ENCODE measurements at places on chromosomes 4 and X.

GRCh38 chr4:106898621-106899230 lies 137.4 kb downstream of the DKK2 start:
- no peak for DNase-seq

DNA sequence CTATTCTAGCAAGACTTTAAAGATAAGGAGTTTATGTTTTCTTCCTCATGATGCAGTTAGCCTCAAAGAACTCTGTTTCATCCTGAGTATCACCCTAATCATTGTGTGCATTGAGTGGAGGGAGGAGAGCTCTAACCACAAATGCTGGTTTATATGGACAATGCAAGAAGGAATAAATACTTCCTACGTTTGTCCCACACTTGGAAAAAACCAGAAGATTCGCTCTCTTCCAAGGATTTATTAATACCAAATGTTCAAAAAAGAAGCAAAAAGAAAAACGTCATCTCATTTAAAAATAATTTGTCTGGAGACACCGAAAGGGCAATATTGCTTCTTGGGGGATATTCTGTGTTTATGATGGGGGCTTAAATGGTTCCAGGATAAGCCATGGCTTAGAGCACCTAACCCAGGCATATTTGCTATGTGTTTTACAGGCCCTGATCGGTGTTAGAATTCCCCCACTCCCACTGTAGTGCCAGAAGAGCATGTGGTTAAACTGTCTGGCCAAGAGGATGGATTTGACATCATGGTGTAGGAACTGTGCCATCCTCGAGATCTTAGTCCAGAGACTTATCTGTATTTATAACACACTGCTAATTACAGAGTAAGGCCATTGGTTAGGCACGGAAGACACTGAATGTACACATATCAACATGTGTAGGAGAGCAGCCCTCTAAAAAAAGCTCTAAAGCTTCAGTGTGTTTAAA lies 227.2 kb downstream of the ANK2 start:
- no peak for DNase-seq

DNA sequence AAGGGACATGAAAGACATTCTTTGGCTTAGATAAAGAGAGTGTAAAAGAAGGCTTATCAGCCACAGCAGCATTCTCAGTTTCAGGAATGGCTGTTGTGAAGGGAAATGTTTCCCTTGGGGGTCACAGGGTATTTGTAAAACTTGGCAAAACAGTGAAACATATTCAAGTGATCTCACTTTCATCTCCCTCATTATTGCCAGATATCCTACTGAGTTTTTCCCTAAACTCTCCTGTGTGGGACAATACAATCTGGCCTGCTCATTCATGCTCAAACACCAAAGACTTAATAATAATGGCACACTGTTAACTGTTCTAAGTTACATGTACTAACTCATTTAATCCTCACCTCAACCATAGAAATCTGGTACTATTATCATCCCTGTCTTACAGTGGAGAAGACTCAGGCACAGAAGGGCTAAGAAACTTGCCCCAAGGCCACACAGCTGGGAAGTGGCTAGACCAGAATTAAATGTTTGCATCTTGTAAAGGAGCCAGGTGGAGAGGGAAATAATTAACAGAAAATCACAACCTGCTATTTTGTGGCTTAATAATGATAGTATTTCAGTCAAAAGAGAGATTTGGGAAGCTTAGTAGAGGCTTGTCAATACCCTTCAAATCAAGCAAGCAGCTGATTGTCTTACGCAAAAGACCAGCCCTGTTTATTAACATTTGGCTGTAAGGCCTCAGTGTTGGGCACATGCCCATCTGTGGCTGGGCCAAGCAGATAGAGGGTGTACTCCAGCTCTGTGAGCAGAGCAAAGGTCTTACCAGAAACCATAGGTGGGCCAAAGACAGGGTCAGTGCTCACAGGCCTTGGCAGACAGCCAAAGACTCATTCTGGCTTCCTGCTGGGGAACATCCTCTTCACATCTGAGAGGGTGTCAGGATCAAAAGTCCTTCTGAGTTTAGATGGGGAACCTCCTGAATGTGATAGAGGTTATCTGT lies 17.3 kb downstream of the SMPX start:
- no peak for DNase-seq

GRCh38 chr4:165709973-165710526 lies 163.0 kb upstream of the TLL1 start:
- no peak for DNase-seq

- DNase-seq: no peak
Measured at GRCh38 chr4:11470438-11471045, 41.8 kb upstream of the HS3ST1 start.

DNA sequence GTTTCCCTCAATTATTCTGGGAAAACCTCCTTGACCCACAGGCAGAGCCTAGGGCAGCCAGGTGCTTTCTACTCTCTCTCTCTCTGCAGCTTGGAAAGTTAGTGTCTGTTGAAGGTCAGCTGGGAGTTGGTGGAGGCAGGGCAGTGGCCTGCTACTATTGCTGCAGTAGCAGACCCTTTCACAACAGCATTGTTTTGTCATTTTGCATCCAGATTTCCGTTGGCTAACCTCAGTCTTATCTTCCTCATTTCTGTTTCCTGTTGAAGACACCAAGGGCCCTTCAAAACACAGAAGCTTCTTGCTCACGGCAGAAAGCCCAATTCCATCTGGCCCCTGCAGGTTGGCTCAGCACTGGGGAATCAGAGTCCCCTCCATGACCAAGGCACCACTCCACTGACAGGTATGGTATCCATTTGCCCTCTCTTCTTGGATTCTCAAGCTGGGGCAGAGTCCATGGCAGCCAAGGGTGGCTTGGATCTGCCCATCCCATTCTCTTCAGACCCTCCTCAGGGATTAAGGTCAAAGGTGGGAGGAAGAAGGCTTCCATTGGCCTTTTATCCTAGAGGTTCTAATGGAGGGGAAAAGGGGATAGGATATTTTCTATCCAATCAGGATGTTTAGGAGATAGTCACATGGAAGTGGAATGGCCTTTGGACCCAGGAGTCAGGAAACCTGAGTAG lies 24.6 kb downstream of the VSIG4 start:
- no peak for DNase-seq

GRCh38 chr4:119647558-119647957 lies 19.0 kb upstream of the PDE5A start:
- DNase-seq: no peak

DNA sequence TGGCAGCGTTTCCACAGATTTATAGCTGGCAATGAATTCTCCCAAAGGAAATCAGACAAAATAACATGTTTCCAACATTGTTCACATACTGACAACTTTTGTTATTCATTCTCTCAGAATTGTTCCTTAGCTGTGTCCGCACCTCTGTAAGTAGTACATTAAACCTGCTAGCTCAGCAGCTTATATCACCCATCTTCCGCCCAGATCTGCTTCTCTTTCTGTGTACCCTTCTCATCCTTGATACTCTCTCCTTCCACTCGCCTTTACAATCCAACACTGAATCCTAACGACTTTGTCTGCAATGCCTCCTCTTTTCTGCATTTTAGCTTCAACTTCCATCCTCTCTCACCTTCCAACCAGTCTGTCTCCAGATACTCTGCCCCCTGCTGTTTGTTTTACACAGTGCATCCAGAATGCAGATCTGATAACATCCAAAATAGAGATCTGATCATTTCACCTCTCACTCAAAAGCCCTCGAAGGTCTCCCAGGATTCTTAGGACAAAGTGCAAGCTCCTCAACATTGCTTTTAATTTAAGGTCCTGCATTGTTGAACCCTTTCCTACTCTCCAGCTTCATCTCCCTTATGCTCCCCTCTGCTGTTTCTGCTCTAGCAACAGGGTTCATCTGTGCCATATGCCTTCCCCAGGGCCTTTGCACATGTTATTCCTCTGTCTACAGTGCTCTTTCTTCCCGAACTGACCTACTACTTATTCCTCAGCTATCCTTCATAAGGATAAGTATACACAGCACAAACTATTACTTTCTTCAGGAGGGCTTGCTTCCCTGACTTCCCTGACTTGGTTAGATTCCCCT lies 67.3 kb upstream of the VBP1 start:
- no peak for DNase-seq

DNA sequence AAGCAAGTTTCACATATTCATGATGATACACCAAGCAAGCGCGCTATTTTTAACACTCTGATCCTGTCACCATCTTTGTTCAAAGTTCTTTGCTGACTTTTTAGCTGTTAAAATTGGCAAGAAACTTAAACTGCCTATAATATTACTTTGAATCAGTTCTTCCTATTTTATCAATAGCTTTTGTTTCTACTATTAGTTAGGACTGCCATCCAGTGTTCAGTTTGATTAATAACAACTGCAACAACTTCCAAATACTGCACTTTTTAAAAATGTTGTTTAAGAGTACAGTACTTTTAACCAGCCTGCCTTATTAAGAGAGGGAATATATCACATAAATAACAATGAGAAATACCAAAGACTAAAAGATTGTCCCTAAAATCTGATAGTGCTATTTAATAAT lies 614.3 kb downstream of the FAM133A start:
- DNase-seq: no peak

DNA sequence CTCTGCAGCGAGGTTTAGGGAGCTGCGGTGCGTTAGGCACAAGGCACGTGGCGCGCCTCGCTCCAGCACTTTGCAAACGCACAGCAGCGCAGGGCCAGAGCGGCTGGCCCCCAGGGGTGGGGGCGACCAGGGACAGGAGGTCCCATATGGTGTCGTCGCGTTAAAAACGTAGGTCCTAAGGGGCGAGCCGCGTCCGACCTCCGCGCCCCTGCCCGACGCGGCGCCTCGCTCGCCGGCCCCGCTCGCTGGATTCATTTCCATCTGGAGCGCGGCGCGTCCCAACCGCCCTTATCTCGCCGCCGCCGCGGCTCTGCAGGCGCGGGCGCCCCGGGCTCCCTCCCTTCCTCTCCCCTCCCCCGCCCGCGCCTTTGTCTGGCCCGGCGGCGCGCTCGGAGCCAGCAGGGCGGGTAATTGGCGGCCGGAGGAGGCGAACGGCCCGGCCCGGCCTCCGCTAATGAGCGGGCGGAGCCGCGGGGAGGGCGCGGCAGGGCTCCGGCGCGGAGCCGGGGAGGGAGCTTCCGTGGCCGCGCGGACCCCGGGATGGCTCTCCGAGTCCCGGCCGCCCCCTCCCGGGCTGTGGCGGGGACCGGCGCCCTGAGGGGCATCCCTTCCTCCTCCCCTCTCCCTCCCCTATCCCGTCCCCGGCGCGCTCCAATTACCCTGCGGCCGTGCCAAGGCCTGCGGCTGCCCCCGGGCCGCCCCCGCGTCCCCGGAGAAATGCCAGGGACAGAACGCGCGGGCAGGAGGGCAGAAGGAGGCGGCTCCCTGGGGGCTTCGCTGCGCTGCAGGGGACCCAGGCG lies 409.0 kb downstream of the BCOR start:
- no peak for DNase-seq

- no peak for DNase-seq
Measured at GRCh38 chrX:109974906-109975655, 27.8 kb upstream of the TMEM164 start.

- no peak for DNase-seq
Measured at GRCh38 chrX:111375747-111376146, 36.2 kb downstream of the DCX start.

- no peak for DNase-seq
Measured at GRCh38 chr4:149031399-149031798, 589.2 kb upstream of the NR3C2 start.

- DNase-seq: no peak
Measured at GRCh38 chr4:125975861-125976397, 661.2 kb downstream of the FAT4 start.

GRCh38 chr4:8188085-8188484 lies 11.0 kb upstream of the SH3TC1 start:
- no peak for DNase-seq

GRCh38 chrX:35696760-35697234 lies 101.3 kb upstream of the MAGEB16 start:
- DNase-seq: no peak
